Kidney glomerular epithelial cell (primary cell): ENCODE measurements at places on chromosomes 1 and 21.

DNA sequence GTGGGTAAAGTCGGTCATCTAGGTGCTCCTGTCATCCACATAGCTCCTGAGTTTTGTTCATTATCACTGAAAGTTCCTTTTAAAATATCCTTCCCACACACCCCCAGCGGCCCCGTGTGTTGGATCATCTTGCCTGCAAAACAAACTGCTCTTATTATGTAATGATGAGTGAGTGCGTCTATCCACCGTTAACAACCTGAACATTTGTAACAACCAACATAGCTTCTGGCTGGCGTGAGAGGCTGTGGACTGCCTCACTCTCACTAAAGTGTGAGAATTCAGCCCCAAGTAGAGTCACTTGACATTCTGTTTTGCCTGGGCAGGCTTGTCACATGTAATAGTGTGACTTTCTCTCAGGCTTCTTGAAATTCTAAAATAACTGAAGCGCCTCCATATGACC lies 14.5 kb upstream of the KCNA2 start:
- no peak for DNase-seq

- no peak for DNase-seq
Observed at GRCh38 chr1:23444596-23445390, 20.2 kb upstream of the TCEA3 start.

GRCh38 chr1:41462680-41463004 lies 21.8 kb downstream of the EDN2 start:
- DNase-seq = no peak

- DNase-seq = no peak
Observed at GRCh38 chr1:228669242-228669585, 66.1 kb upstream of the RHOU start.

- DNase-seq = no peak
Observed at GRCh38 chr21:27582246-27582947, 615.5 kb upstream of the ADAMTS5 start.

- DNase-seq = no peak
Observed at GRCh38 chr21:15183813-15184257, 119.0 kb upstream of the NRIP1 start.

GRCh38 chr1:203475012-203475981 lies at the start of gene PRELP:
TSS of gene PRELP (plus strand) at chr1:203475806. CDS start at chr1:203483185, 7,379 bp downstream.
- DNase-seq = no peak

- DNase-seq = no peak
Observed at GRCh38 chr1:115813727-115814126, 27.2 kb downstream of the NHLH2 start.

- no peak for DNase-seq
Observed at GRCh38 chr1:95118710-95119109, 1.6 kb downstream of the TLCD4 start.

- DNase-seq = peak; percentile 8
Observed at GRCh38 chr1:174954073-174954460, 45.7 kb upstream of the CACYBP start.

GRCh38 chr1:50529510-50529909 lies 106.3 kb upstream of the DMRTA2 start:
- DNase-seq = no peak

GRCh38 chr21:33412832-33413519 lies 9.8 kb downstream of the IFNGR2 start:
- DNase-seq = peak; percentile 73

DNA sequence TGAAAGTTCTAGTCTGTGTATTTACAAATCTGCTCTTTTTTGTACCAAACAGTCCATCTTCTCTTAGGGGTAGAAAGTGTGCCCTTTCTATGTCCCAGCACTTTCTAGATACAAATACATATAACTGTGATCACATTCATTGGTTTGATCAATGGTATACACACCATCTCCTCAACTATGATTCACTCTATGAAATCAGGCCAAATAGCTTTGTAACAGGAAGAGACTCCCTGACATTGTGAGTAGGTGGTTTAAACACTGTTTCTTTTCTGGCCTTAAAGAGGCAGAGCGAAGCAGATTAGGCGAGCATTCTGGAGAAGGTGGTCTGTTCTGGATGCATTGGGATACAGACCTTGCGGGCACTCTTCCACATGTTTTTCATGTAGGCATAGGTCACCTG lies 39.3 kb upstream of the EXOSC10 start:
- DNase-seq = no peak

DNA sequence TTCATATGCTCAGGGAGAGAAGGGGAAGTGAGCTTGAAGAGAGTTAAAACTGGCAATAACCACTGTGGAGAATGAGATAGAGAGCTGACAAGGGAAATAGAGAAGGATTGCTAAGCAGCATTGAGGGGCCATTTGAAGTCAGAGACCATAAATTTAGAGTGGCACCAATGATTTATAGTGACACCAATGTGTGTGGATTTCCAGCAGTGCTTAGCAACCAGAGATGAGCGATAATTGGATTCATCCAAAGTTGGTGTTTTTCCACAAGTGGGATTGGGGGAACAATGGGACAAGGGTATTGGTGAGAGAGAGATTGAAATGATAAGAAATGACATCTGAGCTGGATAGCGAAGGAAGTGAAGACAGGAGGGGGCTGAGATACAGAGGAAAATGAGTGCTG lies 114.1 kb downstream of the C1orf94 start:
- DNase-seq = no peak

DNA sequence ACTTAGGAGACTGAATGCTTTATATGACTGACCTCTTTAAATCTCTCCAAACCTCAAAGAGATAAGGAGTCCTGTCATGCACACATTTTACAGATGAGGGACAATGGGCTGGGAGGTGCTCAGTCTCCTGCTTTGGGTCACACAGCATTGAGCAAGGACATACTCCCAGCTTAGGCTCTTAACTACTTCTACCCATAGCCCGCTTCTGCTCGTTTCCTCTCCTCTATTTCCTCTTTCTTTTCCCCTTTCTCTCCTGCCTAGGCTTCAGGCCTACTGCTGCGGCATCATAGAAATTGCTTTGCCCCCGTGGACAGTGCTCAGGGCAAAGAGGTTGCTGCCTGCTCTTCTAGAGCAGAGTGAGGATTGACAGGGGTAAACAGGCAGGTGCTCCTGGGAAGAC lies 12.4 kb upstream of the ZNF691 start:
- no peak for DNase-seq

- DNase-seq = no peak
Observed at GRCh38 chr1:96971849-96972602, 250.4 kb downstream of the PTBP2 start.

GRCh38 chr1:46152016-46152415 lies 19.6 kb upstream of the PIK3R3 start:
- peak; percentile 74 for DNase-seq

- DNase-seq = peak; percentile 48
Observed at GRCh38 chr21:37829447-37829846, 86.8 kb downstream of the KCNJ6 start.

- no peak for DNase-seq
Observed at GRCh38 chr21:45617021-45617921, 26.3 kb upstream of the PCBP3 start.

DNA sequence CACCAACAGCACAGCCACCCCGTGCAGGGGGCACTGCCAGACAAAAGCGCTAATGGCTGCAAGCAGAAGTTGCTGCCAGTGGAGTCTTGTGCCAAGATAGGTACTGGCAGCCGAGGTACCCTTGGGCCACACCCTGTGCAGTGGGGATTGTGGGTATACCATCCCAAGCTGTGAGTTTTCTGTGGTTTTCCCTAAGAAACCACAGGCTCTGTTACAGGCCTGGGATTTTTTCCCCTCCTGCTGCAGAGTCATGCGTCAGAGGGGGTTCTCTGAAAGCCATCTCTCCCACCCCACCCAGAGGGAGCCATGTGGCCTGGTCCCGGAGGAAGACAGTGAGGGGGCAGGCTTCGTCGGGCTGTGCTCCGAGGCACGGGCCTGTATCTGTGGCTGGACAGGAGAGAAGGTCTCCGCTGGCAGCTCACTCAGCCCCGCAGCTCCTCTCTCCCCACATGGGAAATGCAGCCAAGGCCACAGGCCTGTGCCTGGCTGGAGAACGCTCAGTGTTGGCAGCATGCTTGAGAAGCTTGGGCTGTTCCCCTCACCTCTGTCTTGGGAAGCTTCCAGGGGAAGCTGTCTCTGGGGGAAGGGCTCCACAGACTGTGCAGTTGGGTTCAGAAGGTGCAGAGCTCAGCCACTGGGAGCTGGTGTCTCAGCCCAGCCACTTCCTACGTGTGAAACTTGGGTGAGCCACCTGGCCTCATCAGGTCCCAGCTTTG lies 42.5 kb downstream of the NEK2 start:
- DNase-seq = peak; percentile 23

- no peak for DNase-seq
Observed at GRCh38 chr1:102566182-102566581, 542.1 kb downstream of the COL11A1 start.

- no peak for DNase-seq
Observed at GRCh38 chr1:26583646-26584485, 54.3 kb downstream of the RPS6KA1 start.

- DNase-seq = peak; percentile 82
Observed at GRCh38 chr1:163173121-163173520, 29.6 kb downstream of the RGS5 start.

GRCh38 chr1:61051443-61051718 lies 31.0 kb upstream of the NFIA start:
- DNase-seq = no peak

- DNase-seq = no peak
Observed at GRCh38 chr1:165443539-165444311, 1.2 kb downstream of the RXRG start.

GRCh38 chr1:220127076-220127475 lies 33.1 kb downstream of the IARS2 start:
- no peak for DNase-seq

DNA sequence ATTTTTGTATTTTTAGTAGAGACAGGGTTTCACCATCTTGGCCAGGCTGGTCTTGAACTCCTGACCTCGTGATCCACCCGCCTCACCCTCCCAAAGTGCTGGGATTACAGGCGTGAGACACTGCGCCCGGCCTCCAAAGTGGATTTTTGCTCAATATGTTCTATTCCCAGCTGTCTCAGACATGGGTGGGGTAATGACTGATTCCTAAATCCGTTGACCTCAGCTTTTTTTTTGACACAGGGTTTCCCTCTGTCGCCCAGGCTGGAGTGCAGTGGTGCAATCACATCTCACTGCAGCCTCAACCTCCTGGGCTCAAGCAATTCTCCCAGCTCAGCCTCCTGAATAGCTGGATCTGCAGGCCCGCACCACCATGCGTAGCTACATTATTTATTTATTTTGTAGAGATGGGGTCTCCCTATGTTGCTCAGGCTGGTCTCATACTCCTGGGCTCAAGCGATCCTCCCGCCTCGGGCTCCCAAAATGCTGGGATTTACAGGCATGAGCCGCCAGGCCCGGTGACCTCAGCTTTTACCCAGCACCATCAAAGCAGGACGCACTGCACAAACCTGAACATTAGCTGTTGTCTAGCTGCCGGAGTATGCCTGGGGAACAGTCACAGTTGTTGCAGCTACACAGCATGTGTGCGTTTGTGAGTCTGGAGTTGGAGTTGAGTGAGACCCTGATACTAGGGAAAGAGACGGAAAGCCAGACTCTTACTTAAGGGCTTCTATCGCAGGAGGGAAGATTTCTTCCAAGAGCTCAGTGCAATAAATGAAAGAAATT lies 43.7 kb upstream of the PSEN2 start:
- no peak for DNase-seq

GRCh38 chr21:44523567-44524413 lies 16.2 kb downstream of the KRTAP10-1 start:
- no peak for DNase-seq

- no peak for DNase-seq
Observed at GRCh38 chr21:30561264-30561895, at the start of gene KRTAP19-7. TSS of gene KRTAP19-7 (minus strand) at chr21:30561314. CDS start at chr21:30561289, 25 bp downstream.

DNA sequence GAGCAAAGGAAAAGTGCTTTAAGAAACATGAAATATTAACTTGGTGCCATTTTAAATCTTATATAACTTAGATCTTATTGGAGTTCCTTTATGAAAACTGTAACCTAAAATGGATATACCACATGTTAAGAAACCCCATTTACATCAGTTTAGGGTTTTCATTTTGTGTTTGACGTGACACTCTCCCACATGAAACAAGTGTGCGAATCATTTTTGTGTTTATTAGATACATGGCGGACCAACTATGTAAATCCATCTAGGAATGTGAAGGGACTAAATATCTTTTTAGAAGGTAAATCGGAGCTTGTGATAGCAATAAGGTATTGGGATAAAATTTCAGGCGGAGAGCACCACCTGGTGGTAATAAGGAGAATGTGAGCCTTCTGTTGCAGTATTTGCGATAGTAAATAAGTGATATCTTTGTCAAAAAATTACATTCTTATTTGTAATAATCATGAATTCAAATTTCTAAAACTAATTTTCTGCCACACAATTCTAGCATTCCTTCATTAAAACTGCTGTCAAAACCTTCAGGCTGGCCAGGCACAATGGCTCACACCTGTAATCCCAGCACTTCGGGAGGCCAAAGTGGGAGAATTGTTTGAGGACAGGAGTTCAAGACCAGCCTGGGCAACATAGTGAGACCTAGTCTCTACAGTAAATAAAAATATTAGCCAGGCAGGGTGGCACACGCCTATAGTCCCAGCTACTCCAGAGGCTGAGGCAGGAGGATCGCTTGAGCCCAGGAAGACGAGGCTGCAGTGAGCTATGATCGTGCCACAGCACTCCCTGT lies 31.3 kb downstream of the SMAP2 start:
- DNase-seq = peak; percentile 42

DNA sequence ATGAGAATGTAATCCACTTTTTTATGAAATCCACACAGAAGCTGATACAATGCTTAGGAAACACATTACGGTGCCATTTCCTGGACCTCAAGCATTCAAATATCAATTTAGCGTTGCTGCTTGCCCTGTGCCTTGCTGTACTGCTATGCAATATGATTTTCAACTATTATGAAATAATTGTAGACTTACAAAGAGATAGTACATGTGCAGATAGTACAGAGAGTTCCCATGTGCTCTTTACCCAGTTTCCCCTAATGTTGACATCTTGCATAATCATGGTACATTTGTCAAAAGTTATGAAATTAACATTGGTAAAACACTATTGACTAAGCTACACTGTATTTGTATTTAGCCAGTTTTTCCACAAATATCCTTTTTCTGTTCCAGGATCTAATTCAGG lies 37.7 kb upstream of the PTBP2 start:
- no peak for DNase-seq

DNA sequence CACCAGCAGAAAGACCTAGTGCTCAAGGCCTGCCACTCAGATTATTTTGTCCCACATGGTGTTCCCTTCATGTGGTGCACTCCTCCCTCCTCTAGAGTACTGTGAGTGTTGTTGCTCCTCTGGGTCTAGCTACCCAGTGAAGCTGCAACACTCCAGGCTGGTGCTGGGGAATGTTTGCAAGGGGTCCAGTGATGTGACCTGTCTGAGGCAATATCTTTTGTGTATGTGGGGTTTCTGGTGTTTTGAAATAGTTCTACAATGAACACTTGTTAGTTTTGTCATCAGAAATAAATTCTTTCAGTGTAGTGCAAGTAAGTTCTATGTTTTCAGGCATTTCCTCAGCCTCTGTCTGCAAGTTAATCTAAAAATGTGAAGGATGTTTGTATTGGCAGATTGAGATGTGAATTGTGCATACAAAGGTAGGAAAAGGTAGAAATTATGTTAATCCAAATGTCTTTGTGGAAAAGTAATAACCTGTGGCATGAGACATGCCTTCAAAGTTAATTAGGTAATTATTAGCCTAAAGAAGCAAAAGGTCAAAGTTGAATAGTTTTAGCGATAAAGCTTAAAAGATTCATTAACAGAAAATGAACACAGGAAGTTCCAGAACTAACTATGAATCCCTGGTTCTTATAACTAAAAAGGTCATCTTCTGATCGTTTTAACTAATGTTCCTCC lies 616.8 kb downstream of the LTN1 start:
- DNase-seq = peak; percentile 32
